ENCODE measurements at places on chromosomes 1 and 21.

- DNase-seq: no peak
Observed at GRCh38 chr21:46229133-46229922, 754 bp upstream of the LSS start.

DNA sequence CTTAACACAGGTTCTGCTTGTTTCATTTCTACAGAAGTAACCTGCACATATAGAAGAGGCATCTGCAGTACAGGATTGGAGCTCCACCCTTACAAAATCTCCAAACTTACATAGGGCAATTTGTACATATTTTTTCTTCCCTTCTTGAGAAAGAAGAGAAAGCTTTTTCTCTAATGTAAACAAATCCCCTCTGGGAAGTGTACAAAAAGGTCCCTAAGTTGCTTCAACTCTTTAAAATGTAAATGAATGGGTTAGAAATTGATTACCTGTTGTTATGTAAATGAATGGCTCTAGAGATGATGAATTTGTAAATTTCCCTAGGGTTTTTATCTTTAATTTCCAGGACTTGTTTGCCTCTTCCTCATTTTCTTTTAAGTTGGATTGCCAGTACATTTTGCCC is 1183.7 kb downstream of the MRPL39 start:
- no peak for DNase-seq

- no peak for DNase-seq
Observed at GRCh38 chr1:14460173-14460572, 138.3 kb upstream of the KAZN start.

- DNase-seq: no peak
Observed at GRCh38 chr1:30378003-30378596, 345.3 kb downstream of the MATN1 start.

DNA sequence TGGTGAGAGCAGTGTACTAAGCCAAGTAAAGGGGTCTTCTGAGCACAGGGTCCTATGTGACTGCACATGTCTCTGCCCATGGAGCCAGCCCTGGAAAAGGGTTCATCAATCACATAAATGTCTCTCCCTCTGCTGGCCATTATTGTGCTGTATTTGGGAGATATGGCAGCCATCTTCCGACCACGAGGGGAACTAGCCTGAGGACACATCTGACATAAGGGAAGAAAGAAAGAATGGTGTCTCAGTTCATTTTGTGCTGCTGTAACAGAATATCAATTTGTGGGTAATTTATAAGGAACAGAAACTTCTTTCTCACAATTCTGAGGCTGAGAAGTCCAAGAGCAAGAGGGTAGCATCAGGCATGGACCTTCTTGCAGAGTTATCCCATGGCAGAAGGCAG is 55.1 kb upstream of the GJA5 start:
- DNase-seq: no peak

GRCh38 chr21:25080141-25080540 is 527.1 kb downstream of the MRPL39 start:
- no peak for DNase-seq

GRCh38 chr1:156498432-156499193 is 2.0 kb downstream of the MEF2D start:
- no peak for DNase-seq

GRCh38 chr1:56520016-56520601 is 59.3 kb downstream of the PLPP3 start:
- no peak for DNase-seq

- no peak for DNase-seq
Observed at GRCh38 chr1:117436513-117436912, 69.3 kb downstream of the MAN1A2 start.

DNA sequence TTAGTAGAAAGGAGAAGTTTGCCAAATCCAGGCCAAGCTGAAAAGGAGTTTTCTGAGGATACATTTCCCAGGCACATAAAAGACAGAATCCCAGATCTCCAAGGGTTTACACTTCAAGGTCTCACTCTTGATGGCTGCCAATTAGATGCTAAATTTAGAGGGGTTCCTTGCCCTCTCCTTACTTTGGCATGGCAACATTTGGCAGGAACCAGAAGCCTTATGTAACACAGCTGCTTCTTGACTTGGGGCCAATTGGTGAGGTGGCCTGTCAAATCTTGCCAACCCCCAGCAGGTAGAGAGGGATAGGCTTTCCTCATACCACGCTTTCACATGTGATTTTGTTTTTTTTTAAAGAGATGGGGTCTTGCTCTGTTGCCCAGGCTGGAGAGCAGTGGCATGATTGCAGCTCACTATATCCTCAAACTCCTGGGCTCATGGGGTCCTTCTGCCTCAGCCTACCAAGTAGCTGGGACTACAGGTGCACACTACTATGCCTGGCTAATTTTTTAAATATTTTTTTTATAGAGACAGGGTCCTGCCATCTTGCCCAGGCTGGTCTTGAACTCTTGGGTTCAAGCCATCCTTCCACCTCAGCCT is 25.2 kb upstream of the NKAIN1 start:
- DNase-seq: no peak

DNA sequence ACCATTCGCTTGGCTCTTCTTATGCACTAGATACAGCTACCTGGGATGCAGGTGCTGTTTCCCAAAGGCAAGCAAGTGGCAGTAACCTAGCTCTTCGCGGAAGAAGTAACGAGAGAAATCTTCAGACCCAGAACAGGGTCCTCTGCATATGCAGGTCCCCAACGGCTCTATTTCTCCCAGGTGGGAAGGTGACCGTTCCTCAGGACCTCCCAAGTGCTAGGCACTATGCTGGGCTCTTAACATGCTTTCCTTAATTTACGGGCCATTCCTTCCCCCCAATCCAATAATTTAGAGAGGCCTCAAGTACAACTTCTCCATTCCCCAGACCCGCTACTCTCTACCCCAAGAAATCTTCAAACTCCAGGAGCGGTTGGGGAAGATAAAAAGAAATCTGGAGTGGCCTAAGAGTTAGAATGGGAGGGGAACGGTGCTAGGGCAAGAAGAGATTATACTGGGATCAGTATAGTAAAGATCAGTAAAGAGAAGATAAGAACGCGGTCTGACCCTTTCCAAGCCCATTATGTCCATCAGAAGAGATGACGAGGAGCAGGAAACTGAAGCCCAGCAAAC is 410 bp downstream of the TXNDC12 start:
- no peak for DNase-seq

DNA sequence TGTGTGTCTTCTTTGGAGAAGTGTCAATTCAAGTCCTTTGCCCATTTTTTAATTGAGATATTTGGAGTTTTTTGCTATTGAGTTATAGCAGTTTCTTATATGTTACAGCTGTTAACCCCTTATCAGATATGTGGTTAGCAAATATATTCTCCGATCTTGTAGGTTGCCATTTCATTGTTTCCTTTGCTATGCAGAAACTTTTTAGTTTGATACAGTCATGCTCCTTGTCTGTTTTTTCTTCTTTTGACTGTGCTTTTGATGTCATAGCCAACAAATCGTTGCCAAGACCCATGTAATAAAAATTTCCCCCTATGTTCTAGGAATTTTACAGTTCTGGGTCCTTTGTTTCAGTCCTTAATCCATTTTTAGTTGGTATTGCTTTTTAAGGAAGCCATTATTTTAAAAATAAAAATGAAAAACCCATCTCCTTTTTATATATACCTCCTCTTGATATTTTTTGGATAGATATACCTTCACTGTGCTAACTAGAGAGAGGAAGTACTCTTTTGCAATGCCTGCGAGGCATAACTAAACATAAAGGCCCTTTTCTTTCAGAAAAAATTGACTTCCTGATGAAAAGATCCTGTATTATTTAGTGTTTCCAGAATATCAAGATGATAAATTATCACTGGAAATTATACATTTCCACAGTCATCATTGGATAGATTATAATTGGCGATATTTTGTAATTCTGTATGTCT is 127.8 kb downstream of the HS2ST1 start:
- no peak for DNase-seq

DNA sequence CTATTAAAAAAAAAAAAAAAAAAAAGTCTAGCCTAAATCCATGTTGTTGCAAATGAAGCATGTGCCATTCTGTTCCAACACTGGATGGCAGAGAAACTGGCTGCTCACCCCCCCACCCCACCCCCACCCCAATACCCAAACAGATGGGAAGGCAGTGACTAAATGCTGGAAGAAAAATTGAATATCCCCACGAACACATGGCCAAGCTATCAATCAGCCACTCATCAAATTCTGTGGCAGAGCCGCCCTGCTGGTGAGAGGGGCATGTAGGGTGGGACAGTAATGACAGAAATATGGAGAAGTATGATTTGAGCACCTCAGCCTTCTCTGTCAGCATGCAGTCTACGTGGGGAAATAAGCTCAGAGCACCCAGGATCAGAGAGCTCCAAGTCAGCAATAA is 34.1 kb downstream of the OPTC start:
- no peak for DNase-seq

DNA sequence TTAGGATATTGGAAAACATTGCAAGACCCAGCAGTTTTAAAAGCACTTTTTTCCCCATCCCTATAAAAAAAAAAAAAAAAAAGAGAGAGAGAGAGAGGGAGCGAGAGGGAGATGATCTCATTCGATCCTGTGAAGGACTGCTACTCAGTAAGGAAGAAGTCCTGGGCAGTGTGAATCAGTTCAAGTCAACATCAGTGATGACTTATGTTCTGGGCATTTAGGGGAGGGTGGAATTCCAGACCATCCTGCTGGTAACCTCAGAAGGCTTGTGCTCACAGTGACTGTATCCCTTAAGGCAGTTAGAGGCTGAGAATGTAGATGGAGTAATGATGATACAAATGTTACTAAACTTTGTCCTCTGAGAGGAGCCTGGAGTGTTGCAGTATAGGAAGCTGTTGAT is 151.4 kb downstream of the TGFB2 start:
- DNase-seq: no peak

DNA sequence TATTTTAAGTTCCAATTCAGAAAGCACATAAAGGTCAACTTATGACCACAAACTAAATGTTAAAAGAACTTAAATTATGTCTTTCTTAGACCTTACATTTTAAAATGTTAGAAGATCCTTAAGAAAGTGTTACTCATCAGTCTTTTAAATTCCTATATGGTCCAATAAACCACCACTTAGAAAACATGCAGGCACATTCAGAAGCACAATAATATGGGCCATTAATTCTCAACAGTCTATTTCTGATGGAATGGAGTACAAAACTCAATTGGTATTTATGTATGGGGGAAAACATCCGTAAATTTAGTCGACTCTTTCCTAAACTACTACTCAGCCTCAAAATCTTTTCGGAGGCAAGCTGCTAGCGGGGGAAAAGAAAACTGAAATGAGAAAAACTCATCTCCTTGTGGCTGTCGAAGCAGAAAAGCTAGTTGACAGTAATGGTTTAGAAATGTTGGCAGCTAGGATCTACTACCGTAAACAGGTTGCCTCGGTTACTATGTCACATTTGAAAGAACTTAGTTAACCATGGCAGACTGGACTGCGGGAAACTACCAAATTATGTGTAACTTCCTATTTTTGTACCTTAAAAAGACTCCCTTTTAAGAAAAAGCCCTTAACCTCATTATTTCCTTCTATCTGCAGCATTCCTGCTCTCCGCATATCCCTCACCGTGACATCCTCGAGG is 1.0 kb downstream of the TRMT1L start:
- no peak for DNase-seq

GRCh38 chr1:31712630-31713029 is 8.8 kb upstream of the COL16A1 start:
- DNase-seq: peak; percentile 45

DNA sequence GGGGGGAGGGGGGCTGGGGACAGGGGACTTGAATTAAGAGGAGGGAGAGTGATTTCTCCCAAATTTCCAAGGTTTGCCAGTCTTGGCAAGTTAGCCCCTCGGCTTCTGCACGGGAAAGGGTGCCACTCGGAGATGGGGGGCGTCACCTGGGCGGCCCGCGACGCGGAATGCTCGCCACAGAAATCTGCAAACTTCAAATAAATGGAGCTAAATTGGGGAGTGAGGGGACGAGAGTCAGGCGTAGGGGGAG is 885 bp upstream of the SSBP3 start:
- no peak for DNase-seq

GRCh38 chr1:95780836-95781235 is 546.8 kb downstream of the RWDD3 start:
- no peak for DNase-seq

GRCh38 chr1:80534606-80535360 is 1266.0 kb upstream of the ADGRL2 start:
- DNase-seq: no peak

GRCh38 chr21:36704281-36704957 is 5.5 kb downstream of the SIM2 start:
- DNase-seq: no peak

GRCh38 chr1:97820470-97821188 is 100.2 kb downstream of the DPYD start:
- no peak for DNase-seq

DNA sequence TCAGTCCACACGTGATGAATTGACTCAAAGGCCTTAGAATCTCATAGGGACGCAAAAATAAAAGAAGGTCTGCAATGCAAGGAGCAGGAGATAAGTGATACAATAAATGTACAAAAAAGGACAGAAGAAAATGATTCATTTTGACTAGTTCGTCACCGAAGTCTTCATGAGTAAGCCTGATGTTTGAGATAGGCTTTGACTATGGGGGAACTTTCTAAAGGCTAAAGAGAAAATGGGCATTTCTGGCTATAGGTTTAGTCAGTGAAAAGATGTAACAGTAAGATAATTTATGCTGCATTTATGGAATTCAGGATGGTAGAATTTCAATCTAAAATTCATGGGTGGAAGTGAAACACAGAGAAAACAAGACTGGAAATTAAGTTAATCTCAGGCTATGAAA is 163.0 kb downstream of the ADGRL4 start:
- DNase-seq: no peak

DNA sequence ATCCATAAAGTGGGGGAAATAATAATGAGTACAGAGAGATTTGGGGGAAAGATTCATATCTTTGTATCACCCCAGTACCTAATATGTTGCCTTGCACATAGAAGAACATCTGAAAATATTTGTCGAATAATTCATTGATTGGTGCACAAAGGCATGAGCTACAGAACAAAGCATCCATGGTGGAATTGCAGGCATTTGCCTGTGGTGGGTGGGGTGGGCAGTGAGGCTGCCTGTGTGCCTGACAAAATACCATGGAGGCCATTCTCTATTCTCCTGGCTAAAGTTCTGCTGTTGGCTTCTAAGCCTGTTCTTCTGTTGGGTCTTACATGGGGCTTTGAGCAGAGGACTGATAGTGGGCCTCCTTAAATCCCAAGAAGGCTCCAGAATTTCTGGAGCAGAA is 10.0 kb upstream of the KCNA10 start:
- no peak for DNase-seq

GRCh38 chr1:233113009-233113879 is 162.8 kb downstream of the NTPCR start:
- DNase-seq: peak; percentile 69

DNA sequence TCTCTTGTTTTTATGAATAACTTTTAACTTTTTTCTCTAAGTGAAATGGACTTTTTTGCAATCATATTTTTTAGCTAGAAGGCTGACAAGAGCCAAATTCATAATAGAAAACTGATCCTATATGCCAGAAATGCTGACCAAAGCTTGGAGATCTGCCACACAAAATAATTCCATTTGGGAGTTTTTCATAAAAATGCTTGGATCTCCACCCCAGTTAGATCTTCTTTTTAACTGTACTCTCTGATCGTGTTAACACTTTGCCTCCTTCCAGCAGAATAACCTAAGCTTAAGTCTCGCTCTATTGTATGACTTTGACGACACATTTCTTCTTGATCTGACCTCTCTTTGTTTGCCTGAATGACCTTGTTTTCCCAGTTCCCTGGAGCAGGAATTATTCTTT is 16.8 kb downstream of the FLG2 start:
- no peak for DNase-seq
